ENCODE measurements at places on chromosomes 4 and X.

GRCh38 chr4:152585023-152585441 lies 49.1 kb upstream of the FBXW7 start:
- no peak for DNase-seq

DNA sequence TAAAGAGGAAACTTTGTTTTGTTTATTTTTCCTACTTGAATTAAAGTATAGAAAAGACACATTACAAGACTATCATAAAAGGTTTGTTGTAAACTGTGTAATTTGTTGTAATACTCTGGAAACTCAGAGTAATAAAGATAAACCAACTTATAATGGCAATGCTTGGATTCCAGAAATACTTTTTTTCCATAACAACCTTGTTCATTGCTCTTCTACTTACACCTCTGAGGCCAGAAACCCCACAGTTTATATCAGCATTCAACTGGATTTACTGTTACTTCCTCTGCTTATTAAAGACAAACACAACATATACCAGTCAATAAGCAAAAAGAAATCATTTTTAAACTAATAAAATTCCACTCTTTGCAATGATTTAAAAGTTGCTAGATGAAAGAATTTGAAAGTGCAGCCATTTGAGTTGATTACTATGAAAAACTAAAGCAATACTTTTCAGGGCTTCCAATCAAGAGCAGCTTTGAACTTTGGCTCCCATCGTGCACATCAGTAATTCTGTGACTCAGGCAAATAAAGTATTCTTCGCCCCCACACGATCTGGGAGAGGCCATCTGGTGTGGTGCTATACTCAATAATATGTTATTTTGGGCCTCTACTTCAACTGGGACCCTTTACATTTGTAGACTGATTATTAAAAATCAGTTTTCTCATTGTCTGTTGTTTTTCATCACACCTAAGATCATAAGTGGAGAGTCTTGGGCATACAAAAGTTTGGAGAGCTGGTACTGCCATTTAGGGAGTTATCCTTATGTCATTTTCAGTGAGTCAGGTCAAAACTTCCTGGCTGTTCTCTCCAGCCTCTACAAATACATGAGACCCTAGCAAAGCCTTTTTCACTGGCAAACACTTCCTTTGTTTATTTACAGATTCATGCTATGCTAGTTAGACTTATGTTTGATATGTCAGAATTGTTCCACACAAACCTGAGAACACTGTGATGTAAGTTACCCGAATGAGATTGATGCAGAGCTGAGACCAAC lies 20.5 kb downstream of the DDIT4L start:
- DNase-seq = no peak

- no peak for DNase-seq
Observed at GRCh38 chrX:41671082-41671481, 17.7 kb upstream of the GPR34 start.

DNA sequence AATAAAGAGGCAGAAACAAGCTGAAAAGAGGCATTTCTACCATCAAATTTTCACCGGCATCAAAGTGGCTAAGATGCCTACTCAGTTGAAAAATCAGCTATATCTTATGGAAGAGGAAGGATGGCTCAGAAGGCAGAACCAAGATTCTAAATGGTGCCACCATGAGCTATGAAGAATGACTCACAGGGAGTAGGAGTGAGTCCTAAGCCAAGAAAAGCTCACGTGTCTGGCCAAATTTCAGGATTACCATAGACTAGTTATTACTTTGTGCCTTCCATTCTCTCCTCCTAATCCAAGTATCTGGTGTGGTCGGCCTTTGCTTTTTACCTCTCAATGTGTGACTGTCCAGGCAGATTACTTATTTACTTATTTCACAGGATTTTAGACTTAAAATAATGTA lies 54.8 kb downstream of the BMP3 start:
- no peak for DNase-seq

- DNase-seq = no peak
Observed at GRCh38 chr4:41185614-41186592, 28.4 kb downstream of the APBB2 start.

GRCh38 chrX:119495734-119496726 lies 27.8 kb downstream of the SLC25A5 start:
- no peak for DNase-seq

DNA sequence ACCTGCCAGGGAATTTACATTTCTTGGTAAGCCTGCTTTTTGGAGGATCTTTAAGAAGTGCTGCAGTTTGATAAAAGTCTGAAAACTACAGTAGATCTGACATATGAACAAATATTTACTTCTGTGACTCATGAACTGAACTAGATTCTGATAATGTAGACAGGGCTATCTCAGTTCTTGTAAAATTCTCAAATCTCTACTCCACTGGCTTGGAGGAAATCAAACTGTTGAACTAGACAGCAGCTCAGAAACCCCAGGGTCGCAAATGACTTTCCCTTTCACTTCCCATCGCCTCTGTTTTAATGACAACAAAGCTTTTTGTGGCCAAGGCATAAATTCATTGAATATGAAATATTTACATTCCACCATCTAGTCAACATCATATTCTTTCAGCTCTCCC lies 15.4 kb upstream of the OCIAD1 start:
- DNase-seq = no peak

- no peak for DNase-seq
Observed at GRCh38 chr4:47287735-47288134, 175.8 kb downstream of the COMMD8 start.

DNA sequence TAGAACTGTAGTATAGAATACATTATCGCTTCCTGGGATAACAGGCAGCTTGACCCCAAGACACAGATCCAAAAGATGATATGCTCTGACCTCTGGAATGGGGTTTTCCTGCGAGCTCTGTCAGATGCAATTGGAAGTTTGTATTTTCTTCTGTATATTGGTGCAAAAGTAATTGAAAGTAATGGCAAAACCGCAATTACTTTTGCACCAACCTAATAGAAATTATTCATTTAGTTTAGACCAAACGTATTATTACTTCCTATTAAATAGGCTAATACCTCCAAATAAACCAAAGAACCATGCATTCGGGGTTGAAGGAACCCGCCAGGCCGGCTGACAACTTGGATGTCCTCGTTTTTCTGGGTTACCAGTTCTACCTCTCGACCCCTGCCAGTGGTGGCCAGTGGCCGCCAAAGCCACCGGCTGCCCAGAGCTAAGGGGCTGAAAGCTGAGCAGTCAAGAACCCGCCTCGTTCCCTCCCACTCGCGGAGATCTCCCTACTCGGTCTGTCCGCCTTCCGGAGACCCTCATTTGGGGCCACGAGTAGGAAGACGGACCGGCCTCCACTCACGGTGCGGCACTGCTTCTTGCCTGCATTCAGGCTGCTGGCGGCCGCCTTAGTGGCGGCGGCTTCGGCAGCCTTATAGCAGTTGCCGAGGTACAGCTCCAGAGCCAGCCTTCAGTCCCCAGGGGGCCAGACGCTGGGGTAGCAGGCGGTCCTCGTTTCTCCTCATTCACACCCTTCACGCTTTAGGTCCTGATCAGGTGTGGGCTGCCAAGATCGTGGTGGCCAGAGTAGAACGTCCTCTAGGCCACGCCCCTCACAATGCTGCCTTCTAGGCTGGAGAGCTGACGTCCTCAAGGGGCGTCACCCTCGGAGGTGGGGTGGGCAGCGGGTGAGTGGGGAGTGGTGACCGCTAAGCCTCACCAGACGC lies 121.9 kb downstream of the RBMX2 start:
- peak; percentile 1 for DNase-seq

DNA sequence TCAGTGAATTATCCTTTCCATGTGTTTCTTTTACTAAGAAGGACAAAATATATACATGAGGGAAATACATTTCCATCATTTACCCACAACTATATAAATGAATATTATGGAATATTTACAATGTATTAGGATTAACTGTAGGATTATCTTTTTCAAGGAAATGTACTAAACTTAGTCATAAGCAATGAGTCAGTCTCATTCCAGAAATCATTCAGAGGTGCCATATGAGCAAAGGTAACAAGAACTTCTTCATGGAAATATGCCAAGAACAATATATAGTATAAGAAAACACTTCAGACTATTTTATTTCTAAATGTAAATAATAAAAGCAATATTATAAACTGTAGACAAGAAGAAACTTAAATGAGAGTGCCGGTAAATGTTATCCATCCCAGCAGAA lies 67.1 kb downstream of the USP38 start:
- no peak for DNase-seq

GRCh38 chrX:14220386-14220944 lies 190.8 kb upstream of the GEMIN8 start:
- DNase-seq = no peak

- no peak for DNase-seq
Observed at GRCh38 chrX:155865193-155865592, 16.0 kb upstream of the VAMP7 start.

GRCh38 chr4:187598196-187598595 lies 397.4 kb upstream of the ZFP42 start:
- DNase-seq = no peak

- DNase-seq = no peak
Observed at GRCh38 chr4:105568584-105568983, 16.2 kb downstream of the ARHGEF38 start.

DNA sequence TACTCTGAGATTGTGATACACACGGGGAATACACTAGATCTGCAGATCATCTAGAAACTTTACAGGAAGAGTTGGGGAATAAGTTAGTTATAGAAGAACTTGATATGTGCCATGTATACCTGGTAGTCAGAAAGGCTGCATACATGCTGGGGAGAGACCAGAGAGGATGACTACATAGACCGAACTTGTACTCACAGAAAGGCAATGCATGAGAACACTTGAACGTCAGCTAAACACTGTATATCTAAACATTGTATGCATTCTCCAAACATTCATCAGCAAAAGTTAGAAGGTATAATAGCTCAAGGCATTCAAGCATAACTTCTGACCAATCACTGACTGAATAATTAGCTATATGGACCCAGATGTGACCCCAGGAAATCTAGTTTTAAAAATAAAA lies 78.0 kb upstream of the PDHA2 start:
- no peak for DNase-seq

DNA sequence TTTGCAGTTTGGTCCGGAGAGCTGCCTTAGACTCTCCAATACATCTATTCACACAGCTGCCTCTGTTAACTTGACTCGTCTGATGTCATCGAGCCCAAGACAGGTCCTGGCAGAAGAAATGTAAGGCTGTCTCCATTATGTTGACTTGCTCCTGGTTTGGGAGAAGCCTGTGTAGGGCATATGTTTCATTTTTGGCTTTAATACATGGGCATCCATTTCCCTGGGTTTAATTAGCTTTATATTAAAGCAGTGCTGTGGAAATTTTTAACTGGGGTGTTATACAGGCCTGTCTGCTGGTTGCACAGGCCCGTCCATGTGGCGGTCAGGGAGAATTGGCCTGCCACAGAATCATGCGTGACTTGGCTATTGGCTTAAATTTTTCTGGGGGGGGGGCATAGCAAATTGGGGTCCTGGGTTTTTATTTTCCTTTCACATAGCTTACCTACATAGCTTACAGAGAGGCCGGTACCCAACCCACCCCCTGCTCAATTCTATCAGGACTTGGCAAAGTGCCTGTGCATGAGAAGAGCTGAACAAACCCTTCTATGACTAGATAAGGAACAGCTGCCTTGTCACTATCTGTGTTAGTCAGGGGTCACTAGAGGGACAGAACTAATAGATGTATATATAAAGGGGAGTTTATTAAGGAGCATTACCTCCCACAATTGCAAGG lies 123.5 kb upstream of the WDR1 start:
- no peak for DNase-seq

DNA sequence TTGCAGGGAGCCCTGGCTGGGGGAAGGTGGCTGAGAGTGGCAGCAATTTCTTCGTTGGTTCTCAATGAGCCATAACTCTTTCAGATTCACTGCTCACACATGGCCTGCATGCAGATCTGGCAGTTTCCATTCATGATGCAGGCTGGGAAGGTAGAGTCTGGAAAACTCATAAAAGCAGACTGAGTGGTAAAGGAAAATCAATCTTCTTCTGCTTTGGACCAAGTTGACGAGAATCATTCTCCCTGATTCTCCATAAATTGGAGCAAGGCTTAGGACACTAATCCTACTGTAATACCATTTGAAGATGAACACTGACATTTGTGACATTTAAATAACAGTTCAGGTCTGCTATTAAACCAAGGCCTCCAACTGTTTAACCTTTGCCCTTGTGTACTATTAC lies 35.3 kb upstream of the HAND2 start:
- DNase-seq = no peak

- DNase-seq = no peak
Observed at GRCh38 chr4:174926958-174927357, 8.8 kb downstream of the ADAM29 start.

- DNase-seq = no peak
Observed at GRCh38 chr4:163582703-163583102, 88.2 kb downstream of the TMA16 start.

GRCh38 chr4:121877041-121877773 lies 6.9 kb upstream of the BBS7 start:
- DNase-seq = no peak

DNA sequence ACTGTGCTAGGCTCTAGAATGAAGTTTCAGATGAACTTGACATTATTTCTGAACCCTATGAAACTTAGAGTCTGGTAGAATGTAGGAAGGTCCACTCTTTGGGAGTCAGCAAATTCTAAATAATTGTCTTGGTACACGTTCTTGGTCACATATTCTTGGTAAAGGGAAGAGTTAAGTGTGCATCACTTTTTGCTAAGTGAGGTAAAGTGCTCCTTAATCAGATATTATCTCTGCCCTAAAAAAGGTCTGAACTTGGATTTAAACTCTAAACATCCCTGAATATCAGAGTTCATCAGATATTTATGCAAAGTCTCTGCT lies 7.2 kb downstream of the OCIAD2 start:
- no peak for DNase-seq

GRCh38 chr4:84691800-84692199 lies 108.9 kb downstream of the CDS1 start:
- DNase-seq = no peak

DNA sequence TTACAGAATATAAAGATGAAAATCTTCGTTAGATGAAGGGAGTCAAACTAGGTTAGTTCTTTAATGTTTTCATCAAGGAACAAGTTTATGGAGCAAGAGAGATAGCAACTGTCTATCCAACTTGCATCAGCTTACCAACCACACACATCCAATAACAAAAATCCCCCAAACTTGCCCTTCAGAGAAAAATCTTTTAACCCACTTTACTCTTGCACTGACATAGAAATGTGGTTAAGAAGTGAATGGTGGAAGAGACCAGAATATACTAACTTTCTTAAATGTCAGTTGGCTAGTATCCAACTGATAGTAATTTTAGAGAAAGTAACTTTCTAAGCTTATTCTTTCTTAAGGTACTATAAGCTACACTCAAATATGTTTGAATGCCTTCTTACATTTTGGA lies 1.7 kb upstream of the RAB9A start:
- DNase-seq = no peak

- no peak for DNase-seq
Observed at GRCh38 chr4:168388890-168389289, 70.3 kb upstream of the DDX60 start.

Data from midbrain (tissue), 1 donor.